ENCODE measurements at places on chromosomes 4 and X.
A peak's percentile ranks its signal among the peaks of the same experiment; 100 is the strongest.

DNA sequence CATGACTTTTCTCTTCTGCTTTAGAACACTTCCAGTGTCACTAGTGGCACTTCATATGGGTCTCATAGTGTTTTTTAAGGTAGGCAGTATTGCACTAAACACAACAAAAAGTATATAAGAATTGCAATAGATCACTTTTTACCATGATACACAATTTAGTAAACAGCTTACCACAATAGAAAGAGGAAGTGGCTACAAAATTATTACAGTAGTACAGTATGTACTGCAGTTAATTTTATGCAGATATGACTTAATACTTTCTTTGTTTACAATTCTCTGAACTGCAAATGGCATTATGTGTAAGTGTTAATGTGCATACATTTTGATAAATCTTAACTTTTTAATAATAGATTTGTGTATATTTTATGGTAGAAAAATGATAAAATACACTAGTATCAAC, 157.3 kb downstream of the RRAGB start:
- DNase-seq = no peak

- DNase-seq = no peak
Observed at GRCh38 chr4:114062499-114062898, 83.1 kb upstream of the ARSJ start.

DNA sequence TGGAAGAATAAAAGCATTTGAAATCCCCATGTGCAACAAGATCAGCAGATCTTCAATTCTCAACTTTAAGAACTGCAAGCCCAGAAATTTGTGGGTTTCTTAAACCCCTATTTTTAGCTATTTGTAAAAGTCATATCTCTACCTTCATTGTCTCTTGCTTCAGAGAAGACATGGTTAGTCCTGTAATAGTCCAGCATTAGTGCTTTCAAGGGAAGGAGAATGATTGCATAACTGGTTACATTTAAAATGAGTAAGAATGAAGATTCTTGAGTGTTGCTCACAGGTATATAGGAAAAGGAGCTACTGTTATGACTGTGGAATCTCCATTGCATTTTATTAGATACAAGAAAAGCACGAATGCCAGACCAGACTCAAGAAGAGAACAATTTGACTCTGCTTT, 84.0 kb downstream of the CCSER1 start:
- DNase-seq = no peak

GRCh38 chrX:9342561-9343051, 122.3 kb upstream of the TBL1X start:
- peak; percentile 76 for DNase-seq

DNA sequence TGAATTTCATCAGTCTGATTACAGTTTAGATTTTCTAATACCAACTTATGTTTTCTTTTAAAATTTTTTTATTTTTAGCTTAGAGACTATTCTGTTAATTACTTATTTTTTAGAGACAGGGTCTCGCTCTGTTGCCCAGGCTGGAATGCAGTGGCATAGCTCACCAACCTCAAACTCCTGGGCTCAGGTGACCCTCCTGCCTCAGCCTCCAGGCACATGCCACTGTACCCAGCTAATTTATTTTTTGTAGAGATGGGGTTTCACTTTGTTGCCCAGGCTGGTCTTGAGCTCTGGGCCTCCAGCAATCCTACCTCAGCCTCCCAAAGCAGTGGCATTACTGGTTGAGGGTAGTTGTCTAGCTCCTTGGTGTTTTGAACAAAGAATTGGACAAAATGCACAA, 102.0 kb downstream of the KLHL8 start:
- DNase-seq = no peak

- DNase-seq = no peak
Observed at GRCh38 chr4:3210467-3210866, 38.5 kb upstream of the MSANTD1 start.

DNA sequence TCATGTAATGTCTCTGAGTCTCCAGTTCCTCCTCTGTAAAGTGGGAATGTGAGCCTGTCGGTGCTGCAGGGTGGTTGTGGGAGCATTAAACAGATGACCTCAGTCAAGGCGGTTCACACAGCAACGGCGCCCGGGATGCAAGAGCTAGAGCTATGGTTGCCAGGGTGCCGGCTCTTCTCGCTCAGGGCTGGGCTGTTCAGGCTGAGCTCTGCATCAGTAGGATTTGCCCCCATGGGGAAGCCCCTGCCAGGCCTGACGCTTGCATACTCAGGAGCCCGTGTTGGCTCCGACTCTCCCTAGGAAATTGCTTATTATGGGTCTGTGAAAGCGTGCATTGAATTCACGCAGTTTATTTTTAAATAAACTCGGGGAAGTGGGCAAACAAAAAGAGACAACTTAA, 67.3 kb downstream of the PSAPL1 start:
- no peak for DNase-seq

GRCh38 chrX:70635227-70635626, 190.6 kb downstream of the DLG3 start:
- no peak for DNase-seq

GRCh38 chrX:112751076-112751475, 71.3 kb upstream of the LHFPL1 start:
- DNase-seq = no peak

GRCh38 chrX:7132335-7133049, 15.0 kb upstream of the STS start:
- DNase-seq = peak; percentile 35

GRCh38 chrX:52015794-52016193, 53.2 kb downstream of the MAGED4B start:
- DNase-seq = no peak

GRCh38 chrX:67524428-67524827, 19.4 kb upstream of the AR start:
- DNase-seq = no peak

GRCh38 chrX:19214311-19214710, 92.0 kb upstream of the ADGRG2 start:
- DNase-seq = no peak

- DNase-seq = no peak
Observed at GRCh38 chr4:152486429-152487389, 49.2 kb downstream of the FBXW7 start.

DNA sequence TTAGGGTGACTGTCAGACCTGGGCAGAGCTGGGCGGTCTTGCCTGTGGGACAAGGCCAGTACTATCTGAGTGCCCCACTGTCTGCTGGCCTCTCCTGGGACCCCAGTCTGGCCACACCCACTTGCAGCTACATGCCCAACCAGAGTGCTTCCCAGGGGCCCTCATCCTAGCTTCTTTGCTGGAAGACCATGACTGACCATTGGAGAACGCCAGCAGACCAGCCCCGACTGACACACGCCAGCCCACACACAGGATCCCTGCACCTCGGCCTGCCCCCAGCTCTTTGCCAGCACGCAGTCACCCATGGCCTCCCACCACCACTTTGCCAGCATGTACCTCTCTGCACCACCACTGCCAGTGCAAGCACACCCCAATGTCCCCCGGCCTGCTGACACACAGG, 585.7 kb downstream of the ZNF674 start:
- DNase-seq = no peak

Data from CD4-positive, alpha-beta T cell treated with Interferon gamma for 1 hour (primary cell).